ENCODE measurements at places on chromosomes 5 and 9. TPM values are rescaled to one million over a fixed set of nuclear protein-coding genes. Genes with fewer than 3 reads are reported as not detected.

DNA sequence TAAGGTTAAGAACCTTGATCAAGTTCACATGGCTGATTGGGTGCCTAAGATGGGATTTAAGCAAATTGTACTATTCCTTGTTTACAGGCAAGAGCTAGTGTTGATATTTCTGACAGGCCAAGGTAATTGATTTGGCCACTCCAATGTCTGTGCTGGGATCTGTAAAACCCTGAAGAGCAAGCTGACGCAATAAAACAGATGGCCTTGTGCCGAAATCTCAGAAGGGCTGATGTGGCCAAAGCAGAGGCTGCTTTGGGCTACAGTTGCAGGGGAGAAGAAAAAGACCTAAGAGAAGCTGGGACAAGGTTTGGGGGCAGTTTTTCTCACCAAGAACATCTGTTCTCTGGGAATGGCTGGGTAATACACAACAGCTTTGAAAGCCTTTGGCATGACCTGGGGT is 463.2 kb upstream of the ZNF608 start:
- no peak for DNase-seq

- DNase-seq = no peak
Measured at GRCh38 chr9:127910613-127911205, 6.1 kb downstream of the ST6GALNAC4 start.

- no peak for DNase-seq
Measured at GRCh38 chr5:80037366-80037765, 2.2 kb downstream of the THBS4 start.

GRCh38 chr5:163730206-163730756 is 224.9 kb downstream of the MAT2B start:
- no peak for DNase-seq

DNA sequence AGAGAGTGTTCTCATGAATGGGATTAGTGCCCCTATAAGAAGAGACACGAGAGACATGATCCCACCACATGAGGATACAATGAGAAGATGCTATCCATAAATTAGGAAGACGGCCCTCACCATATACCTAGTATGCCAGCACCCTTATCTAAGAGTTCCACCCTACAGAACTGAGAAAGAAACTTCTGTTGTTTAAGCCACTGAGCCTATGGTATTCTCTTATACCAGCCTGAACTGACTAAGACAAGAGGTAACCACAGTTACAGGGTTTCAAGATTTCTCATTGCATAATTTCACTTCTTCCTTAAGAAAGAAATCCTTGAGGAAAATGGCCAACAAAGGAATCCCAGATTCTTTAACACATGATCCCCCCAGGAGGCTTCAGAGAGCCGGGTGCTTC is 412.4 kb downstream of the NTRK2 start:
- no peak for DNase-seq

DNA sequence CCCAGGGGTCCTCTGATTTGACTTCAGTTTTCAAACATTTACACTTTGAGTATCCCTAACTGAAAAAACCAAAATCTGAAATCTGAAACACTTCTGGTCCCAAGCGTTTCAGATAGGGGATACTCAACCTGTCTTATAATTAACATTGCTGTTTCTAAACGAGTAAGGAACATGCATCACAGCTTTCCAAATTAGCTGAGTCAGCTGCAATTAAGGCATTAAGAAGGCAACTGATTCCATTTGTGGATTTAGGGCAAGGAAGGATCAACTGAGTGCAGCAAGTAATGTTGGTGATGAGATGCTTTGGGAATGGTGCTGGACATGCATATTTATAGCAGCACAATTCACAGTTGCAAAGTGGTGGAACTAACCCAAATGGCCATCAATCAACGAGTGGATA is 168.6 kb downstream of the ACER2 start:
- DNase-seq = no peak

- DNase-seq = no peak
Measured at GRCh38 chr5:27523629-27524028, 485.2 kb upstream of the CDH9 start.

DNA sequence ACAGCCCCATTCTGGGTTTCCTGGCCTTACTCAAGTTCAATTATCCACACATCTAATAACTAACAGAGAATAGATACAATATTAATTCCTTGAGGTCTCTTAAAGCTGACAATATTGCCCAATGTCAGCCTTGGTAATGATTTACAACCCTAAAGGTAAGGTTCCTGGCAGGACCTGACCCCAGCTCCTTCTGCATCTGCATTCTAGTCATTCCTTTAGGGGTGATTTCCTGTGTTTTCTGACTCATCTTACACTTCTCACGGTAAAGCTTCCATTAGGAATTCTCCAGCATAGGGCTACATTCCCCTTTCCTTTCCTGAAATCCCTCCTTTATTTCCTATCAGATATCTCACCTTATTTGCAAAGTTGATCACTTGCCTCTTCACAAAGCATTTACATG is 9.3 kb downstream of the HAVCR1 start:
- no peak for DNase-seq

- no peak for DNase-seq
Measured at GRCh38 chr5:146137967-146138403, 32.6 kb upstream of the PLAC8L1 start.

DNA sequence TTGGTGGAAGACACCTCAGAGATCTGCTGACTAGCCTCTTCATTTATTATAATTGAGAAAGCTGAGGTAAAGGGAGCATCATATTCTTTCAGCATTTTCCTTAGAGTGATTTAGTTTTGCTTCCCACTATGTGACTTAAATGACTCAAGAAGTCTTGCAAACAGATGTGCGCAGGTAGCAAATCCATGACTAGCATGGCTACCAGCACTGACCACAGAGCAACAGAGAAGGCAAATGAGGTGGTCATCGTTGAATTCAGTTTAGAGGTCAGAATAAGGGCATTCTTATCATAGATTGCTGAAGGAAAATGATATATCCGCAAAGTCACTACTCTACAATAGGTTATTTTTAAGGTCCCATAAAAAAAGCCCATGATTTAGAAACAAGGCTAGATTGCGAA is 162.2 kb downstream of the PIK3R1 start:
- no peak for DNase-seq

DNA sequence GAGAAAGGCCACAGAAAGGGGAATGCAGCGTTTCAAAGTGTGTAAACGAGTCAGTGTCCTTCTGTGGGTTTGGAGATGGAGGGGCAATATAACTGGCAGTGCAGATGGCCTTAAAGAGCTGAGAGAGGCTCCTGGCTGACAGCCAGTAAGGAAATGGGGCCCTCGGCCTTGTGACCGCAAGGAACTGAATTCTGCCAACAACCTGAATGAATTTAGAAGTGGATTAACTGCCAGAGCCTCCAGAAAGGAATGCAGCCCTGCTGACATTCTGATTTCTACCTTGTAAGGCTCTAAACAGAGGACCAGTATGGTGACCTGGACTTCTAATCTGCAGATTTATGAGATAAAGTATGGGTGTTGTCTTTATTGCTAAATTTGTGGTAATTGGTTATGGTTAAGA is 17.5 kb upstream of the NREP start:
- DNase-seq = no peak

DNA sequence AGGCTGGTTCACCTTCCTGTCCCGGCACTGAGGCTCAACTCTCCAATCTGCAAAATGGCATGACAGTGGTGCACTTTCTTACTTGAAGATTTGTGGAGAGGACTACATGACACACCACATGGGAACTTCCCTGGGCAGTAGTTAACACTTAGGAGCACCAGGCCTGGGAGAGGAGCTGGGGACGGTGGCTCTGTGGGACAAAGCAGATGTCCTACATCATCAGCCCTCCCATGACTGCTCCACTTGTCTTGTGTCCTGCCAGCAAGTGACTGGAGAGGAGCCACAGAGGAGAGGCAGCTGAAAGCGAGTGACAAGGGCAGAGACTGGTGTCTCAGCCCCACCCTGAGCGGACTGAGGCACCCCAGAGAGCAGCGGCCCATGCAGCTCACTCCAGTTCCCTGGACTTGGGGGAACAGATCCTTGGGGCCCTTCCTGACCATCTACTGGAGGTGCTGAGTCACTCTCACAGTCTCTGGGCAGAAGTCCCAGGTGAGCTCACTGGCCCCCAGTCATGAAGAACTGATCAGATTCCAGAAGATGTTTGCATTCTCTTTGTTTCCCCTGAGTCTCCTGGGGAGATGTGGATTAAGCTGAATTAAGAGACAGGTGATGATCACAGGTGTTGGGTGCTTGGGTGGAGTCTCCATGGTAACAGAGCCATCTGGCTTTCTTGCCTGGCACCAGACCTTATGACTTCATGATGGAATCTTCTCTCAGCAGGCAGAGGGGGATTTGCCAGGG is 13.2 kb upstream of the SLC25A48 start:
- DNase-seq = no peak

- no peak for DNase-seq
Measured at GRCh38 chr9:79026316-79026715, 545.4 kb upstream of the TLE4 start.

GRCh38 chr9:106467113-106467864 is 395.7 kb upstream of the ZNF462 start:
- no peak for DNase-seq

DNA sequence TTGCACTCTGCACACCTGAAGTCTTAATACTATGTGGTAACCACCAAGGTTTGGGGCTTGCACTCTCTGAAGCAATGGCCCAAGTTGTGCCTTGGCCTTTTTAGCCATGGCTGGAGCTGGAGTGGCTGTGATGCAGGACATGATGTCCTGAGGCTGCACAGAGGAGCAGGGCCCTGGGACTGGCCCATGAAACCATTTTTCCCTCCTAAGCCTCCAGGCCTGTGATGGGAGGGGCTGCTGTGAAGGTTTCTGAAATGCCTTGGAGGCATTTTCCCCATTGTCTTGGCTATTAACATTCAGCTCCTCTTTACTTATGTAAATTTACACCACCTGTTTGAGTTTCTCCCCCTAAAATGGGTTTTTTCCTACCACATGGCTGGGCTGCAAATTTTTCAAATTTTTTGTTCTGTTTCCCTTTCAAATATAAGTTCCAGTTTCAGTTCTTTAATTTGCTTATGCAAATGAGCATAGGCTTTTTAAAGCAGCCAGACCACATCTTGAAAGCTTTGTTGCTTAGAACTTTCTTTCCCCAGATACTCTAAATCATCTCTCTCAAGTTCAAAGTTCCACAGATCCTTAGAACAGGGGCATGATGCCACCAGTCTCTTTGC is 237.4 kb upstream of the DMAC1 start:
- no peak for DNase-seq

GRCh38 chr9:127452691-127453090 is 1.4 kb downstream of the LRSAM1 start:
- no peak for DNase-seq

DNA sequence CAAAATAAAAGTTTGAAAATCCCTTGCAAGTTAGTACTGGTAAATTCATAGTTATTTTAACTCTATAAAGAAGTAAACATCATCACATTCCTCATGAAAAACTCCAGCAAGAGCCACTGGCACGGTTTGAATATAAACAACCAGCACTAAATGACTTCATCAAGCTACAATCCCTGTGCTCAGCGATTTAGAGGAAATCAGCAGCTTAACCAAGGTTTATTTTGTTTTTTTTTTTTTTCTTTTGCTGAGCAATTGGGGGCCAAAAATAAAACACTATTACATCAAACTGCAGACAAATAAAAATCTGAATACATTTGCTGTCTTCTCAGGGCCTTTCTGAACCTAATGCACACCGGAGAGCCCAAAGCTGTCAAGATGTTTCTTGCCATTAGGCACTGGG is 106.2 kb upstream of the SLC24A2 start:
- no peak for DNase-seq

- peak; percentile 7 for DNase-seq
Measured at GRCh38 chr9:94153905-94154304, 69.6 kb downstream of the PTPDC1 start.

DNA sequence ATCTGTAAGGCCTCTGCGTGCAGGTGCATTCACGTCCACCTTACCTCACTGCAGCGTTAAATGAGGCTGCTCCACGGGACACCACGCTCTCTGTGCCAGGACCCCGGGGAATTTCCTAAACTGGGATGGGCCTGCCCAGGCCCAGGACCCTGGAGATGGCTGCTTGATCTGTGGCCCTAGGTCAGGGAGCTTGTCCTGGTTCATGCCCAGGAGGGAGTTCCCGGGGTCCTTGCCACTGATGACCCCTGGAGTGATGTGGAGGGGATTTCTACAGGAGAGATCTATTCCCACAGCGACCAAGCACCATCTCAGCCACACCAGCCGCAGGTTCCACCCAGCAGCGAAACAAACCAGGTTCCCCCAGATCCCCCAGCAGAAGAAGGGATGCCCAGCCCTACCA is 3.5 kb downstream of the OR2V1 start:
- no peak for DNase-seq

DNA sequence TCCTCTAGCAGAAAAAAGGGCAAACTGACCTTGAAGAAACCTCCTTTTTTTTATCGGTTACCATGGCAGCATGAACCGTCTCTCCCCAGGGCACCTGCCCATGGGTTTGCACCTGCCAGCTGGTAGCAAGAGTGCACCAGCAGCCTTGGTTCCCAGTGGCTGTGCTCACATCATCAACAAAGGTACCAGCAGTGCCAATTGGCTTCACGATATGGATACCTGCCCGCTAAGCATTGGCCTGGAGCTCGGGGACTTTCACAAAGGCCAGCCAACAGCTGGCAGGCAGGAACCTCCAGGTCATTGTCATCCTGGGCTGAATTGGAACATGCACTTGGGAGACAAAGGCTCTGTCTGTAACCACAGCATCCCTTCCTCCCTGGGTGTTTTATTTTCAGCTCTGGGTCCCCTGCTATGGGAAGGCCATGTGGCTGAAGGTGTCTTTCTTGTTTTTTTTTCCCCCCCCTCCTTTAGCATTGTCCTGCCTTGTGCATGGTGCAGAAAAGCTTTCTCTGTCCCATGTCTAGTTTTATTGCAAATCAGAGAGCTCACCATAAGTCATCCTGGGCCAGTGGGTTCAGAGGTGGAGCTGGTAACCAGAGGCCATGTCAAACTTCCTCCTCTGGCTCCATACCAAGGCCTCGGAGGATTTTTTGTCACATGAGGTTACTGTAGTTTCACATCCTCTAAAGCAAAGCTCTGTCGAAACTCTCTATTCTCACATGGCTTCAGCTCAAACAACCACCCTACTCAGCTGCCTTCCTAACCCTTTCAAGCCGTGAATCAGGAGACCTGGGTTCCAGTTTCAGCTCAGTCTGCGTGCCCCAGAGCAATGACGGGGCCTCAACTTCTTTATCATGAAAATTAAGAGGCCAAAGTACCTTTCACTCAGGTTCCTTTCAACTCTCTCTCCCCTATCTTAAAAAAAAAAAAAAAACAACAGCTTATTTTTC is 145.5 kb upstream of the MAP3K1 start:
- peak; percentile 65 for DNase-seq

The GABRB2 gene
- not detected for polyA plus RNA-seq

The PCDHB11 gene
- polyA plus RNA-seq = not detected

The ARSI gene
- not detected for polyA plus RNA-seq

The PFN3 gene
- not detected for polyA plus RNA-seq

The STK32A gene
- not detected for polyA plus RNA-seq

The PIP5K1B gene
- polyA plus RNA-seq = not detected

The ENTPD2 gene
- polyA plus RNA-seq = not detected

The LIX1 gene
- not detected for polyA plus RNA-seq

The NUTM2F gene
- polyA plus RNA-seq = not detected

The DND1 gene
- not detected for polyA plus RNA-seq

The MZB1 gene
- 8.2 TPM for polyA plus RNA-seq

The ZFP37 gene
- 1.8 TPM for polyA plus RNA-seq

The ELAVL2 gene
- not detected for polyA plus RNA-seq

The GABRA6 gene
- not detected for polyA plus RNA-seq

The NTNG2 gene
- 1.4 TPM for polyA plus RNA-seq

Measured in CD4-positive, alpha-beta memory T cell (primary cell).